ENCODE measurements at places on chromosomes 7 and 10. TPM values are rescaled to one million over a fixed set of nuclear protein-coding genes. Genes with fewer than 3 reads are reported as not detected.

DNA sequence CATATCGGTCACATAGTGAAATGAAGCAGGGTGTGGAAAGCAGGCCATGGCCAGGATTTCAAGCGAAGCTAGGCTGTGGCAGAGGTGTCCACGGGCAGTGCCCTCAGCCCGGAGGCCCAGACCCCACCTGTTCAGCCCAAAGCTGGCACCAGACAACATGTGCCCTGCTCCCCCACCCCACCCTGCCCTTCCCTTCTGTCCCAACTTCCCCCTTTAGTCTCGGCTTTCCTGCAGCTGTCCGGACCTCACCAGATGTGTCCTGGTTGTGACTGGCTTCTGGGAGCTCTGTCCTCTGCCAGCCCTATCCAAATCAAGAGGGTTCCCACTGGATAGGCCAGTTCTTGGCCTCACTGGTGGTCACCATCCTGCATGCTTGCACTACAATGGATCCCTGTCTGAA is 37.3 kb downstream of the ADAM12 start:
- H3K4me3 ChIP-seq, result no peak overlapping the region
- H3K4me1 ChIP-seq, result no peaks in the 10 kb centered on the region
- no peaks in the 10 kb centered on the region for H3K27me3 ChIP-seq
- no peak for DNase-seq
- no peaks in the 10 kb centered on the region for H3K36me3 ChIP-seq

- peak overlapping the region; percentile 96 for H3K27ac ChIP-seq
- H3K27me3 ChIP-seq, result no peaks in the 10 kb centered on the region
- DNase-seq, result peak; percentile 88
These were observed 25.5 kb downstream of the GTF2IRD1 start for GRCh38 chr7:74479066-74479781.

DNA sequence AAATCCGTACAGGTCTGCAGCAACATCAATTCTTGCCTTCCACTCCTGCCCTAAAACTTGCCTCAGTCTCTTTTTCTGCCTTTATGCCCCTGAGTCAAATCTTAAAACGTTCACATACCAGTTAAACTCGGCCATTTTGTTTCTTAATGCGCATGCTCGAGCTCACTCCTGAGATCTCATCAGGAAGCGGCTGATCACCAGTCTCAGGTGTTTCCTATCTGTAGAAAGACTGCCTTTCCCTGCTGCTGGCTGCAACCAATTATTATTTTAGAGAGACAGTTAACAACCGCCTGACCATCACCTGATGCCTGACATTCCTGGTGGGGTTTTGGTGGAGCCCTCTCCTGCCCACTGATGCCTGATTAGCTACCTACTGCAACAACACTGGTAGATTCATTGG is 70.2 kb upstream of the TMEM140 start:
- H3K27me3 ChIP-seq, result no peaks in the 10 kb centered on the region
- no peak for DNase-seq
- H3K36me3 ChIP-seq, result no peaks in the 10 kb centered on the region
- H3K27ac ChIP-seq, result no peak overlapping the region
- no peaks in the 10 kb centered on the region for H3K4me1 ChIP-seq

DNA sequence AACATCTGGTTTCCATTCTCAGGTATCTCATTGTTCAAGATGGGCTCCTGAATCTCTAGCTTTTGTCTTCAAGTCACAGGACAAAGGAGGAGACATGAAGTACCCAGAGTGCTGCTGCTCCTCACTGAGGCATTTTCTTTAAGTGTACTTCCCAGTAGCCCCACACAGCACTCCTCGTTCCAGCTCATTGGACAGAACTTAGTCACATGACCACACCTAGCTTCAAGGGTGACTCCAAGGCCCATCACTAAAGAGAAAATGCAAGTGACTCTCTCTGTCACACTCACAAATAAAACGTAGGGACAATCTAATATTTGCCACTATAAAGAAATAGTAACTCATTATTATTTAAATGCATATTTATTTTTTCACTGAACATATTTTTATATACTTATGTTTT is 58.3 kb upstream of the NEUROD6 start:
- H3K4me1 ChIP-seq, result no peaks in the 10 kb centered on the region
- H3K27ac ChIP-seq, result no peak overlapping the region
- H3K27me3 ChIP-seq, result no peaks in the 10 kb centered on the region
- DNase-seq, result no peak
- H3K4me3 ChIP-seq, result no peak overlapping the region

- no peaks in the 10 kb centered on the region for H3K36me3 ChIP-seq
- no peak overlapping the region for H3K27ac ChIP-seq
- no peaks in the 10 kb centered on the region for H3K27me3 ChIP-seq
These were observed 101.8 kb downstream of the GNAT3 start for GRCh38 chr7:80410081-80410480.

DNA sequence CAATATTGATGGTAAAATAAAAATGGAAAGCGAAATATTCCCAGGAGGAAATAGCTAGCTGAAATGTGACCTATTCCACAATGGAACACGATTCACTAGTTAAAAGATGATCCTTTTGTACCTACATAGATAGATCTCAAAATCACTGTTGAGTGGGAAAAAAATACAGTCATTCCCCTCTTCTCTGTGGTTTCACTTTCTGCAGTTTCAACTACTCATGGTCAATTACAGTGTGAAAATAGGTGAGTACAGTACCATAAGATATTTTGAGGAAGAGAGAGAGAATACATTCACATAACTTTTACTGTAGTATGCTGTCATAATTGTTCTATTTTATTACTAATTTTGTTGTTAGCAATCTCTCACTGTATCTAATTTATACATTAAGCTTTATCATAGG is 56.0 kb upstream of the COL13A1 start:
- no peaks in the 10 kb centered on the region for H3K36me3 ChIP-seq
- H3K27me3 ChIP-seq, result no peaks in the 10 kb centered on the region
- no peak for DNase-seq
- no peak overlapping the region for H3K27ac ChIP-seq
- no peak overlapping the region for H3K4me3 ChIP-seq

DNA sequence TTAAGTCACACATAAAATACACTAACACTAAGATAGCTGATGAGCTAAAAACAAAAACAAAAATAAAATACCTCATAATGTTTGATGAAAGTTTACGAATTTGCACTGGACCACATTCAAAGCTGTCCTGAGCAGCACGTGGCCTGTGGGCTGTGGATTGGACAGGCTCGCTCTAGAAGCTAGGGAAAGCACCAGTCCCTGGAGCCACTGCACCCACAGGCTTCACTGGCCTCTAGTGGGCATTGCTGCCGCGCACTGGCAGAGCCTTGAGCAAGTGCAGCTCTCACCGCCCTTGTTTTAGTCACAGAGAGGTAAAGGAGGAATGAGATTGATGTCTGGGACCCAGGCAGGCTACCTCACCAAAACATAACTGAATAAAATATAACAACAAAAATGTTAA is 67.6 kb downstream of the PAX2 start:
- no peaks in the 10 kb centered on the region for H3K27me3 ChIP-seq
- no peak for DNase-seq
- no peaks in the 10 kb centered on the region for H3K4me1 ChIP-seq
- H3K27ac ChIP-seq, result no peak overlapping the region

- H3K36me3 ChIP-seq, result no peaks in the 10 kb centered on the region
- no peak overlapping the region for H3K4me3 ChIP-seq
- no peaks in the 10 kb centered on the region for H3K27me3 ChIP-seq
- no peak overlapping the region for H3K27ac ChIP-seq
- DNase-seq, result no peak
These were observed 105.1 kb upstream of the SORCS1 start for GRCh38 chr10:107269626-107270025.

DNA sequence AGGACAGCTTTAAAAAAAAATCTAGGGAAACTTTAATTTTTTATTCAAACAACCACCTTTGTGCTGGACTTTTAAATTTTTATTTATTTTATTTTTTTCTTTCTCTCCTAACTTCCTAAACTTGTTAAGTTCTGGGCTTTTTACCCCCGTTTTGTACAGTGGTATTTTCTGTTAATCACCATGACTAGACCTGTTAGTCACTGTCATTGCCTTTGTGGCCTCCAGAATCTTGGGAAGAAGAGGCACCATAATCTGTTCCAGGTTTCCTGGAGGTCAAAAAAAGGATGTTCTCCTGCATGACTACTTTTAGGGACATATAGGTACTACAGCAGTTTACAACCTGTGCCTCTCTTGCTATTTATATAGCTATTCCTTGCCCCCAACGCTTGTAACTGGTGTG is 31.1 kb upstream of the DDX50 start:
- no peaks in the 10 kb centered on the region for H3K27me3 ChIP-seq
- no peaks in the 10 kb centered on the region for H3K36me3 ChIP-seq
- peaks cover 2% of the 10 kb centered on the region for H3K4me1 ChIP-seq

DNA sequence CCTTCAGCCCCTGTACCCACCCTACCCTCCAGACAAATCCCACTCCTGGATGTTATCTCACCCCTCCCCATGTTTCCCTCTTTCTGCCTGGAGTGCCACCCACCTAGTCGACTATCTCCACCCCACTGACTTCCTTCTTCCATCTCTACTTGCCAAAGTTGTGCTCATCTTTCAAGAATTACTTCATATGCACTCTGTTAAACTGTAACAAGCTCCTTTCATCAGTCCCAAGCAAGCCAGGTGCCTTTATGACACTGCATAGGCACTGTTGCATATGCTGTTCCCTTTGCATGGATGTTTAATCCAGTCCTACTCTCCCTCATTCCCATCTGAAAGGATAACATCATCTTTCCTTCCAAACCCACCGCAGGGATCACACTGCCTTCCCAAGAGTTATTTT is 8.9 kb upstream of the CDK1 start:
- H3K4me3 ChIP-seq, result no peak overlapping the region
- H3K4me1 ChIP-seq, result no peaks in the 10 kb centered on the region
- no peak overlapping the region for H3K27ac ChIP-seq
- no peak for DNase-seq
- H3K27me3 ChIP-seq, result no peaks in the 10 kb centered on the region

DNA sequence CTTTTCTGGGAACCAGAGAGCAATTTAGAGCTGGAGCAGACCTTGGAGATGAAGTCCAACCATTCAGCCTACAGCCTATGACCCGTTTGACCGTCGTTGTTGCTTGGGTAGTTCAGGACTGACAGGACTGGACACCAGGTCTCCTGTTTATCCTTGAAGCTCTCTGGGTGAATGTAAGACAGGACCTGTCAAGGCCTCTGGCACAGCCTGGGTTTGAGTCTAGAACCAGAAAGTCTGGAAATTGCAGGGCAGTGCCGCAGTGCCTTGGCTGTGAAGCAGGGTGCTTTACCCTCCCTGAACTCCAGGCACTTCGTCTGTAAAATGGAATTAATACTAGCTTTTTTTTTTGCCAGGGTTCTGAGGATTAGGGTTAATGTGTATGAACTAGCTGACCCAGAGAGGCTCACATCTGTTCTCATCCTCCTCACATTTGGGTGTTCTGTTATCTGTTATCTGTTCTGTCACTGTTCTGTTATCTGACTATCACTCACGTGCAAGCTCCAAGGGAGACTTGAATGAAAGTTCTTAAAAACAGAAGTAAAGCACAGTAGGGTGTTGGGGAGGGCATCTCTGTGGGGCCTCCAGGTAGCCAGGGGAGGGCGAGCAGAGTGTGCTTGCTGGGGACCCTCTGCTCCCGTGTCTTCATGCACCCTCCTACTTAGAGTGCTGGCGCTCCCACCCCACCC is 9.9 kb downstream of the BLVRA start:
- peaks cover 2% of the 10 kb centered on the region for H3K36me3 ChIP-seq
- peaks cover 13% of the 10 kb centered on the region for H3K4me1 ChIP-seq
- no peak for DNase-seq
- no peak overlapping the region for H3K27ac ChIP-seq

- H3K27ac ChIP-seq, result no peak overlapping the region
- H3K4me1 ChIP-seq, result no peaks in the 10 kb centered on the region
- no peak for DNase-seq
- H3K27me3 ChIP-seq, result no peaks in the 10 kb centered on the region
- H3K4me3 ChIP-seq, result no peak overlapping the region
- H3K36me3 ChIP-seq, result no peaks in the 10 kb centered on the region
These were observed 107.4 kb downstream of the ATXN7L1 start for GRCh38 chr7:105768898-105769507.

DNA sequence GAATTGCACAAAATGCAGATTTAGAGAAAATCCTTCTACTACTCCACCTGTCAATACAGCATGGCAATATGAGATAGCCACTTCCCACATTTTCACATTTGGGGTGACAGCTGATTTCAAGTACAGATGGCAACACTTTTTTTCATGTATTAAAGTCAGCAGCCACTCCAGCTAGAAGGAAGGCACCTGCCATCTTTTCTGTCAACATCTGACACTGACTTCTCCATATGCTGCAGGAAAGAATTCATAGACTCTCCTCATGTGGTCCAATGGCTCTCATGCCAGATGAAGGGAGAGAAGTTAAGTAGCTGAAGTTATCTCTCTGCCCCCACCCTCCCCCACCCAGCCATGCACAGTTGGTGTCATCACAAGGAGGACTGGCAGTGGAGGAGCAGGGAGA is 912.0 kb downstream of the SORCS1 start:
- no peak for DNase-seq
- H3K36me3 ChIP-seq, result no peaks in the 10 kb centered on the region
- H3K27ac ChIP-seq, result no peak overlapping the region

GRCh38 chr7:22657479-22657878 is 69.5 kb upstream of the IL6 start:
- no peaks in the 10 kb centered on the region for H3K36me3 ChIP-seq
- no peaks in the 10 kb centered on the region for H3K27me3 ChIP-seq
- no peak overlapping the region for H3K4me3 ChIP-seq
- no peak for DNase-seq

DNA sequence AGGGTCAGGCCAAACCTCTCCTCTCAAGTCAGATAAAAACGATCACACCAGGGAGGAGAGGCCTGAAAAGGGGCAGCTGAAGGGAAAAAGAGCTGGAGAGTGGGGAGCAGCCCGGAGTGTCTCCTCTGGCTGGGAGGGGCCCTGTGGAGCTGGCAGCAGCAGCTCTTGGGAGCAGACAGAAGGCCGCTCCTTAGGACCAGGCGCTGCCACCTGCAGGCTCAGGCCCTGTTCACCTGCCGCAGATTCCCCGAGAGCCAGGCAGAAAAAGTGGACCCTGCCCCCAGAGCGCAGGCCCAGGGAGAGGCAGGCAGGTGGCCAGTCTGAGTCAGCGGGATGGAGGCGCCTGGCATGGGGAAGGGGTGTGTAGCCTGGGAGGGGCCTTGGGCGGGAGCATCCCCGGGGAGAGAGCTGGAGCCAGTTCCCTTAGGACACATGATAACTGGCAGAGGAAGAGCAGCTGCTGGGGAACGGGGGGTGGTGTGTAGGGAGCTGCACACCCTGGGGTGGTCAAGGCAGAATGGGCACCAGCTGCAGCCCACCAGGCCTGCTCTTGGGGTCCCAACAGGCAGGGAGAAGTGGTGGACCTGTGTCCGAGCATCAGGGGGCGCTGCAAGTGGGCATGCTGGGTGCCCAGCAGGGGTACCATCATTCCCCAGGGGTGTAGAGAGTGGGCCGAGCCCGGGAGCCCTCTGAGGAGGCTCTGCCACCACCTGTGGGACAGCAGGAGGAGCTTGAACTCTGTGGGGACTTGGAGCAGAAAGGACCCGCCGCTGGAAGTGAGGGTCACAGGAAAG is 177.2 kb upstream of the RHEB start:
- no peaks in the 10 kb centered on the region for H3K36me3 ChIP-seq
- H3K4me1 ChIP-seq, result peaks cover 20% of the 10 kb centered on the region
- no peak overlapping the region for H3K27ac ChIP-seq
- DNase-seq, result peak; percentile 66

The COL28A1 gene
- total RNA-seq, result 5.8 TPM

All from kidney (tissue), 22 donors.